ENCODE measurements at places on chromosomes 13 and 19.

- no peak for DNase-seq
These were observed 43.4 kb upstream of the XPO4 start for GRCh38 chr13:20945952-20946383.

- DNase-seq = no peak
These were observed 854.4 kb downstream of the PCDH9 start for GRCh38 chr13:66375756-66376155.

- peak; percentile 74 for DNase-seq
These were observed 3.7 kb downstream of the ANGPTL8 start for GRCh38 chr19:11242864-11243797.

- no peak for DNase-seq
These were observed 86.3 kb downstream of the ARHGEF7 start for GRCh38 chr13:111201304-111201940.

DNA sequence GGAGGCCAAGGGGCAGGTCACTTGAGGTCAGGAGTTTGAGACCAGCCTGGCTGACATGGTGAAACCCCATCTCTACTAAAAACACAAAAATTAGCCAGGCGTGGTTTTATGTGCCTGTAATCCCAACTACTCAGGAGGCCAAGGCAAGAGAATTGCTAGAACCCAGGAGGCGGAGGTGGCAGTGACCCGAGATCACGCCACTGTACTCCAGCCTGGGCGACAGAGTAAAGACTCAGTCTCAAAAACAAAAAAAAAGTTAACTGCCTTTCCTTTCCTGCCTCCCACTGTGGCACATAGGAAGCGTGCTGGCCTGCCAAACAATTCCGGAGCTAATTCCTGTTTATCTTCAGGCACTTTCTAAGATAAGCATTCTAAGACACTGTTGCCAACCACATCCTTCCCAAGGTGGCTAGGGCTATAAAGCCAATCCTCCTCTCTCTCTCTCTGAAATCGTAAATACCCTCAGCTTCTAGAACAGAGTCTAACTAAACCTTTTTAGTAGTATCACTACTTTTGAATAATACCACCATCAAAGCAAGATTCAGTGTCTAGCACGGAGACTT, 21.6 kb downstream of the SLC25A30 start:
- no peak for DNase-seq

DNA sequence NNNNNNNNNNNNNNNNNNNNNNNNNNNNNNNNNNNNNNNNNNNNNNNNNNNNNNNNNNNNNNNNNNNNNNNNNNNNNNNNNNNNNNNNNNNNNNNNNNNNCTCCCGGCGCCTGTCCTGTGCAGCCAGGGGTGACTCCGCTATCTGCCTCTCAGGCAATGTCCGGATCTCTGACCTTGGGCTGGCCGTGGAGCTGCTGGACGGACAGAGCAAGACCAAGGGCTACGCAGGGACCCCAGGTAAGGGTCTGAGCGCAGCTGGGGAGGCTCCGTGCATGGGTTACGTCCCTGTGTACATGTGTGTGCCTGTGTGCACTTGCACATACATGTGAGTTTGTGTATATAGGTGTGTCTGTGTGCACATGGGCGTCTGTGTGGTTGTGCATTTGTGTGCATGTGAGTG, 36.1 kb upstream of the TMEM255B start:
- DNase-seq = no peak

DNA sequence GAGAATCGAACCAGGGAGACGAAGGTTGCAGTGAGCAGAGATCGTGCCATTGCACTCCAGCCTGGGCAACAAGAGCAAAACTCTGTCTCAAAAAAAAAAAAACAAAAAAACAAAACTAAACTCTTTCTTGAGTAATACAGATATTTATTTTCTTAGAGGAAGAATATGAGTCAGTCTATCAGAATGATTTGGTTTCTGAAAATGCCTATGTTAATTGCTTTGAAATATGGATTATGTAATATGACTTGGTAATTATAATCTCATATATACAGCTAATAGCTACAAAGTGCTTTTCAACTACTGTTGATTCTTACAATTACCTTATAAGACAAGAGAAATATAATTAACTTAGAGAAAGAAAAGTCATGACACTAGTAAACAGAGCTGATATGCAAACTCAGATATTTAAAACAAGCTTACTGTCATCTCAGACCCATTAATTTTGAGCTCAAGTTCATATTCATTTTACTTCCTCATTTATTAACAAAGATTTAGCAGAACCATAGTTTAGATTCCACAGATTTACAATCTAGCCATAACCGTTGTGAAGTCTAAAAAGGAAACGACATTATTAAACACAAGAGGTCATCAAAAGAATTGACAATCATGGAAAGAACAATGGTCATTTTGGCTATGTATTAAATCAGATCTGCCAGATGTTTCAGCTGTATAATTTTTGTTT, 88.0 kb downstream of the TBC1D4 start:
- no peak for DNase-seq

GRCh38 chr13:107574517-107575210, 640.7 kb downstream of the LIG4 start:
- DNase-seq = no peak

GRCh38 chr13:106530980-106531481, 4.4 kb downstream of the EFNB2 start:
- DNase-seq = no peak

- no peak for DNase-seq
These were observed 28.2 kb downstream of the IGFL2 start for GRCh38 chr19:46176116-46176860.

GRCh38 chr19:45444318-45445041, 20.8 kb upstream of the ERCC1 start:
- peak; percentile 69 for DNase-seq

DNA sequence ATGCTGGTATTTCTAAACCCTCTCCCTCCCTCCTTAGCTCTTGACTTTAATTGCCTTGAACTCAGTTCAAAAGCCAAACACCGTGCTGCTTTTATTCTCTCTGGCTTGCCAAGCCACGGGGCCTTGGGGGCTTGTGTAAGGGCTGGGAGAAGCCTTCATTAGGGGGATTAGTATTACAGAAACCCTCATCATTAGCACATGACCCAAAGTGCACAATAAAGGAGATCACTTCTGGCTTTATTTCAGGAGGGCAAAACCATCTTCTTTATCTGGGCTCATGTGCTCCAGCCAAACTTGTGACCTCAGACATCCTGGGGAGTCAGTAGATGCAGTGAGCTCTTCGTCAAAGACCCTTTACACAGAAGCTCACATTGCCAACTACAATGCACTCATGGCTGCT, at the start of gene DCT:
Gene DCT, minus strand, starts transcription at position 67 of the 400 bp plus-strand sequence. CDS start 427 bp downstream, outside the sequence.
- no peak for DNase-seq

DNA sequence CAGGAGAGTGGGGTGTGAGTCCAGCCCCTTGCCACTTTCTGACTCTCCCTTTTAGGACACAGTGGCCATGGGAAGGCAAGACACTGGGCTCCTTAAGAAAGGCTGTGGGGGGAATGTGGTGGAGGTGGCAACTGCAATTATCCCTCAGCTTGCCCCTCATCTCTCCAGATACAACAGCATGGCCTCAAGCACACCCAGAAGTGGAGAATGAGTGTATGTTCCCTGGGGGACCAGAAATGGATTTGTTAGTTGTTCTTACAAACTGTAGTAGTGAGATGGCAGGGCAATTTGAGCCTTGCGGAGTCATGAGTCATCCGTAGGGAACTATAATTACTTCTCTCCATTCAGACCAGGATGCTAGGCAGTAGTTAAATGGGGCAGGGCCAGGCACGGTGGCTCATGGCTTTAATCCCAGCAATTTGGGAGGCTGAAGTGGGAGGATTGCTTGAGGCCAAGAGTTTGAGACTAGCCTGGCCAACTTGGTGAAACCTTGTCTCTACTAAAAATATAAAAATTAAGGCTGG, 25.6 kb upstream of the CXCL17 start:
- no peak for DNase-seq

DNA sequence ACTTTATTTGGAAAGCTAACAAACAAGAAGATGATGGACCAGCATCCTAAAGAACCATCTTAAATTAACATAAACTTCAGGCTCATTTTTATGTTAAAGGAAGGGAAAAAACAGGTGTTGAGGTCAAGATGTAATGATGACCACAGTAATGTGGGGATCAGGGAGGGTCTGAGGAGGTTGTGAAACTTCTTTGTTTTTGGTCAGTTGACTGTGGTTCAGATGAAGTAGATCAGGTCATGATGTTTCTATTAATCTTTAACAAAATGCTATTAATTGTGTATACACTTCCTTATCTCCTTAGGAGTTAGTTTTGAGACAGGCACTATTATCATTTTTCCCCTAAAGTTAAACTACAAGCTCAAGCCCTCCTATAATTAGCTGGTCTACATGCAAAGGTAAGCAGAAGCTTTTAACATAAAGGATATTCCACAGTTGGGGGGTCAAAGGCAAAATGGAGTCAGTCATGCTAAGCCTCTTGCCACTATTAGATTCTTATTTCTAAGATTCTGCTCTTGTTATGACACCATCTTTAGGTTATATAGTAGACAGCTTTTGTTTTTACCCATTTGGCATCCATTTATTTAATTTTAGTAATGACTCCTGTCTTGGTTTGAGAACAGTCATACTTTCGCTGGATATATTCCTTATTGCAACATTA, 800.1 kb upstream of the PCDH9 start:
- no peak for DNase-seq

GRCh38 chr13:107028751-107029150, 460.8 kb upstream of the ARGLU1 start:
- no peak for DNase-seq

GRCh38 chr13:85772367-85772766, 26.9 kb downstream of the SLITRK6 start:
- no peak for DNase-seq

DNA sequence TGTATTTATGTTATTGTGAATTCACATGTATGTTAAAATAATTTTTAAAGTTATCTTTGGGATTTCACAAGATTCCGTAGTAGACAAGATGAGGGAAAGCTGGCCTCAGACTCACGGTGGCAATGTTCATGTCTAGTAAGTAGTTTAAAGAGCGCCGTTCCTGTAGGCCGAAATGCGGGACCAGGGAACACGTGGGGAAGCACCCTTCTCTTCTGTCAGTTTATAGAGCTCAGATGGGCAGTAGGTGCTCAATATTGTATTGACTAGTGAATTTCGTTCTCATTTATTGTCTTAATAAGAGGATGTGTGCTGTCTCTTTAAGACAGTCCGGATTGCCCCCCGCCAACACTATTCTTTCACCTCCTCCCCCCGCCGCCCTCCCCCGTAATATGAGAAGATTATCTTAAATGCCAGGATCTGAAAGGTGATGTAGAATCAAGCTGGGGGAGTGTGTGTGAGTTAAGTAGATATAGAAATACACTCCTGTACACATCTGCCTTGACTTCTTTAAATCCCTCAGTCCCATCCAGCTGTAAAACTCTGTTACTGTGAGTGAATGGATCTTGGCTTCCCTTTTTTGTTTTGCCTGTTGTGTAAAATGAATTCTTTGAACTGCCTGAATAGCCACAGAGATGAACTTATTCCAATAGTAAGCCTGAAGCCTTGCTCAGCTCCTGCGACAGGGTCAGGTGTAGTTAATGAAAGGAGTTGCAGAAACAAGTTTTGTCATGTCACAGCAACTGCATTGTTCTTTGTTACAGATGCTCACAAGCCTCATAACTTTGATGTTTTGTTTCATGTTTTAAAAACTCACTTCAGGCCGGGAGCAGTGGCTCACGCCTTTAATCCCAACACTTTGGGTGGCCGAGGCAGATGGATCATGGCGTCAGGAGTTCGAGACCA, 1.3 kb downstream of the LAMP1 start:
- DNase-seq = no peak

DNA sequence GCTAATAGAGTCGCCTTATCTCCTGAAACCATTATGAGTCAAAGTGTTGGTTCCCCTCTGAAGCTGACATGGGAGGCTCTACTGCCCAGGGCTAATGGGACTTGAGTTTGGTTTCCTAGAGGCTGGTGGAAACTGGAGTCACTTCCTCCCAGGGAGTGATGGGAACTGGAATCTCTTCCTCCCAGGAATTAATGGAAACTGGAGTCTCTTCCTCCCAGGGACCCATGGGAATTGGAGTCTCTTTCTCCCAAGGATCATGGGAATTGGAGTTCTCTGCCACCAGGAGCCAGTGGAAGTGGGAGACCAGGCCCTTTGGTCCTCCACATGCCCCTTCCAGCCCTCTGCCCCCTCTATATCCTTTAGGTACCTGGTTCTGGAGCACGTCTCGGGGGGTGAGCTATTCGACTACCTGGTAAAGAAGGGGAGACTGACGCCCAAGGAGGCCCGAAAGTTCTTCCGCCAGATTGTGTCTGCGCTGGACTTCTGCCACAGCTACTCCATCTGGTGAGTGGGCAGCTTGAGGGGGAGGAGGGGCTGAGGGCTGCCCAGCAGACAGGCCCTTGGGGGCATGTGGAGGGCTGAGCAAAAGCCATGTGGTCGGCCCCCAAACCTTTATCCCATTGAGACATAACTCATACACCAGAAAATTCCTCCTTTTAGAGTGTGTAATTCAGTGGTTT, 5.5 kb downstream of the BRSK1 start:
- DNase-seq = no peak
